Stimulated activated CD8-positive, alpha-beta memory T cell treated with anti-CD3 and anti-CD28 coated beads, Interleukin-15, amount 100 ng/mL, for 4 hours (primary cell): ENCODE measurements at places on chromosomes 1 and 21.

GRCh38 chr1:95023399-95024043 is 49.2 kb downstream of the ALG14 start:
- DNase-seq, result no peak

DNA sequence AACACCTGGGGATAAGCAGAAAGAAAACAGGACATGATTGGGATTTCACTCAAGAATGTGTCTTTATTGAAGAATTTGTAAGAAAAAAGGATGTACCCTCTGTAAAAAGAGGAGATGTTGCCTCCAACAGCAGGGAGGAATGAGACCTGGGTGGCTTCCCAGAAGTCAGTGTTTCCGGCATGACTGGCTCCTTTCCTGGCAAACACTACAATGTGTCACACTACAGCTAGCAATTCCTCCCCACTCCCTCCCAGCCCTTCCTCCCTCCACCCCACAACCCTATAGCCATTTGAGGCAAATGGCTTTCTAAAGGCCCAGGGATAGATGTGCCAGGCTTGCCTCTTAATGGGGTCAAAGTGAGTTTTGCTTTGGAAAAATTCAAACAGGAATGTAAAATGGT is 11.5 kb upstream of the COL8A2 start:
- no peak for DNase-seq

DNA sequence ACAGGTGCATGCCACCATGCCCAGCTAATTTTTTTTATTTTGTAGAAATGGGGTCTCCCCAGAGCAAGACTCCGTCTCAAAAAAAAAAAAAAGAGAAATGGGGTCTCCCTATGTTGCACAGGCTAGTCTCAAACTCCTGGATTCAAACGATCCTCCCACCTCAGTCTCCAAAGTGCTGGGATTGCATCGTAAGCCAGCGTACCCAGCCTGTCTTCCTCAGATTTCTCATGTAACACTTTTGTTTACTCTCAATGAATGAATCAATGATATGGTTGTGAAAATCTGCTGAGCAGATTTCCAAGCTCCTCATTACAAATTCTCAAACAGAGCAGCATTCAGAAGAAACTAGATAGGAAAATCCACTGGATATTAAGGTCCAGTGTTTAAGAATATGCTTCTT is 6.6 kb downstream of the CMPK1 start:
- no peak for DNase-seq

DNA sequence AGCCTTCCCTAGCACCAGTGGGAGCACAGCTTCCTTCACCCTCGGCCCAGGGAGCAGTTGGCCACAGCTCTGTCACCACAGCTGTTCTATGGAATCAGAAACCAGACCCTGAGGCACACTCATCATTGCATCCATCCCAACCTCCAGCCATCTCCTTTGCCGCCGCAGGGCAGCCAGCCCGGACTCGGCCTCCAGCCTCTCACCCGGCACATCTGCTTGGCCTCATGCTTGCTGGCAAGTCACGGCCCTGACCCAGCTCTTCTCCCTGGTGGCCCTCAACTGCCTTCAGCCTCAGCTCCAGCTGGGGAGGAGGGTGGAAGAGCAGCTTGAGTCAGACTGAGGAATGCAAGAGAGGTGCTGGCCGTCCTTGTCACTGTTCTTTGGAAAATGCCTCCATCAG is 59.8 kb downstream of the TOR1AIP2 start:
- no peak for DNase-seq

DNA sequence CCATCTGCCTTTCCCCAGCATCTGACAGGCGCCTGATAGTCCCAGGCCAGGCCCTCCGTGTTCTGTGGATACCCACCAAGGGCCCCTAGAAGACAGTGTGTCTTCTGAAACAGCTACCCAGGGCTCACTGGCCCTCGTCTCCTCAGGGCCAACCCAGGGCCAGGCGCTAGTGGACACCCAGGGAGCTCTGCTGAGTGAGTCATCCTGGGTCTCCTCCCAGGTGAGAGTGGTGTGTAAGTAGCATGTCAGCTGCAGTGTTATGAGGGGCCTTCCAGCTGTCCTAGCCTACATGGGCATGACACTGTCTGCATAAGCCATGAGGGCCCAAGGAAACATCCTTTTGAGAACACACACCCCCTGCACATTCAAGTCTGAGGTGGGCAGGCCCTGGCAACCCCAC is 36.7 kb downstream of the CHD5 start:
- no peak for DNase-seq

GRCh38 chr1:12178511-12178910 is 11.7 kb downstream of the TNFRSF1B start:
- no peak for DNase-seq

DNA sequence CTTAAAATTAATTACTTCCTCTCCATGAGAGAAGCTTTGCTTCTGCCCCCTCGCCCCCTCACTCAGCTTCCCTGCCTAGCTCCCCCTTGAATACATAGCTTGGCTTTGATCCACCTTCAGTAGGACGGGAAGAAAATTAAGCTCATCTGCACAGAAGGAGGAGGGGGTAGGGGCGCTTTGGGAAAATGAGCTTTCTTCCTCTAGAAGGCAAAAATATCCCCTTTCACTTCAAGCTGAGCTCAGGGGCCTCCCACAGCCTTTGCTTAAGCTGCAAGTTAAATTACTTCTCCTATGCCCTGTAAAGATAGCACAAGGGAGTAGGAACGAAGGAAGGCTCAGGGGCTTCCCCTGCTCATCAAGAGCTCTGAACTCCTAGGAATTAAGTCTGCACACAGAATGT is 65.2 kb upstream of the GOLT1A start:
- DNase-seq, result no peak

- no peak for DNase-seq
These were observed 49.8 kb downstream of the CSMD2 start for GRCh38 chr1:34115233-34115632.

DNA sequence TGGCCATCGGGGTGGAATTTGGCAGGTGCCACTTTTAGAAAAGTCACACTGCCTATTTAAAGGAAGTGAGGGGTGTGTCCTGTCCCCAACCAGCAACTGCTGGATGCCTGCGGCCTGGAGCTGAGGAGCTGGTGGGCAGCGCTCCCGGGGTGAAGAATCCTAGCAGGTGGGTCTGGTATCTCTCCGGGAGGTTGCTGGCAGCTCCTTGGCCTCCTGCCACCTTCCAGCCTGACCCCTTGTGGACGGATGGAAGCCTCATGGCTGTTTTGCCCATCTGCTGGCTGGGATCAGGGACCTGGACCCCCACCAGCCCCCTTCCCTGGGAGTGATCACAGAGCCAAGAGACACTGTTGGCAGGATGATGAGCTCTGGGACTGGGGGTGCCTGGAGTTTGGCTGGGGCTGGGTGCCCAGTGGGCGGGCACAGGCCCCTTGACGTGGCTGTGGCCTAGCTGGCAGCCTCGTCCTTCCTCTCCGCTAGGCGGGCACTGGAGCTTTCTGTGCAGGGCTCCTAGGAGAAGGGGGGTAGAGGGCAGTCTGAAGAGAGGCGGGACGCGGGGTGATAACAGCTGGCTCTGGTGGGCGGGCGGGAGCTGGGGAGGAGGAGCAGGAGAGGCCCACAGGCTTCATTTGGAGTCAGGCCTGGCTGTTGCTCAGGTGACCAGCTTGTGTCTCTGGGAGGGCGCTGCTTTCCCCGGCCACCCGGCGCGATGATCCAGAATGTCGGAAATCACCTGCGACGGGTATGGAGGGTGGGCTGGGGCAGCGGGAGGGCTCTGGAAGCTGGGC is at the start of gene ACOT11:
ACOT11 (plus strand) TSS at position 628 of the 788 bp plus-strand sequence; CDS start at position 710, 82 bp downstream.
- no peak for DNase-seq

DNA sequence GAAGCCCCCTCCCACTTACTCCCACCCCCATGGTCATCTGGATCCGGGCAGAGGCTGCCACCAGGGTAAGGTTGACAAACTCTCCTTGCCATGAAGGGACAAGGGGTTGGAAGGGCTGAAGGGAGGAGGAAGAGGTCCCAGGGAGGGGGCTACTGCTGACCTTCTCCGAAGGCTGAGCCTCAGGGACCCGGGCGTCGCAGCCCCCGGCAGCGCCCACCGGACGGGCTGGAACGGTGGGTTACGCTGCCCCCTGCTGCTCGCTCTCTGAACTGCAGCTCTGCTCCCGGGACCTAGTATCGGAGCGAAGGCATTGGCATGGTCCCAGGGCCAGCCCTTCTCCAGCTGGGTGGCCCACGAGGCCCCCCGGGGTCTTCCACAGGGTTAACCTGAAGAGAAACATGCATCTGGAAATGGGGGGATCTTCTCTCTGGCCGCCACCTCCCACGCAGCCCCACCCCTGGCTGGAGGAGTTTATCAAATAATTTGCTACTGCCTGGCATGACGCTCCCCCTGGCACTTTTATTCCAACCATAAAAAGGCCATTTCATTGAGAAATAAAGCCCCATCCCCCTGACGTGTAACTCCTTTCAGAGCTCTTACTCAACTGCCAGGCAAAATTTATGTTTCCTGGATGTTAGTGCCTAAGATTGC is 70.4 kb upstream of the TARDBP start:
- no peak for DNase-seq

DNA sequence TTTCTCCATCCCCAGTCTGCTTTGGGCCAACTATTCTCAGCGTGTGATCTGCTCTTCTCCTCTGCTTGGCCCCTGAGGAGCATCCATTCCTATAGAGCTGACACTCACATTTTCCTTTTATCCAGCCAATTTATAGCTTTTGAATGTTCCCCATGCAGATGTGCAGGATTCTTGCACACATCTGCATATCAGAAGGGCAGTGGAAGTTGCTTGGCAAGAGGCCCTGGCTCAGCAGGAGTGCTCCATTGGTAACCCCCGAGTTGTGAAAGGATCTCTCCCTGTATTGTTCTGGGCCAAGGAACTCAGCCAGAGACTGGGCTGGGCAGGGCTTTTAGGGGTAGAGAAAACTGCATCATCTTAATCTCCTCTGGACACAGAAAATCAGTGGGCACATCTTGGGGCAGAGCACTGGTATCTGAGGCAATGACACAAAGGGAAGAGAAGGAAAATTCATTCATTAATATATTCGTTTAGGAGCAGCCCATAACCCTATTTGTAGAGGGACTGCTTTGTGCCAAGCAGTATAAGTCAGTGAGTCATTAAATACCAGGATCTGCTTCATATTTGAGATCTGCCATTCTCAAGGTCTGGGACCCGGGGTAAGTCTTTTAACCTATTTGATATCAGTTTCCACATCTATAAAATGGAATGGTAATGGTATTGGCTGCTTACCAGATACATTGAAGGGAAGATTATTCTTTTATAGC is 31.0 kb upstream of the BEND5 start:
- no peak for DNase-seq

DNA sequence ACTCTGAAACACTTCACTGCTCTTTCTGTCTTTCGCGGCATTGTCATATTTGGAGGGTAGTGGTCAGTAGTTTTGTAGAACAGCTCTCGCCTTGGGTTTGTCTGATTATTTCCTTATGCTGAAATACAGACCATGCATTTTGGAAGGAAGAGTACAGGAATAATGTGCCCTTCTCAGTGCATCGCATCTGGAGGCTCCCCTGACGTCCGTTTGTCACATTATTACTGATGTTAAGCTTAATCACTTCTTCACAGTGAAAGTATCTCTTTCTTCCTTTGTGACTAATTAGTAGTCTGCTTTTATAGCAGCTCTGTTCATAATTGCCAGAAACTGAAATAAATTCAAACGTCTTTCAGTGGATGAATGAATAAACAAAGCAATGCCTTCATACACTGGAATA is 85.7 kb upstream of the CXADR start:
- no peak for DNase-seq
